ENCODE measurements at places on chromosomes 6 and 20.

DNA sequence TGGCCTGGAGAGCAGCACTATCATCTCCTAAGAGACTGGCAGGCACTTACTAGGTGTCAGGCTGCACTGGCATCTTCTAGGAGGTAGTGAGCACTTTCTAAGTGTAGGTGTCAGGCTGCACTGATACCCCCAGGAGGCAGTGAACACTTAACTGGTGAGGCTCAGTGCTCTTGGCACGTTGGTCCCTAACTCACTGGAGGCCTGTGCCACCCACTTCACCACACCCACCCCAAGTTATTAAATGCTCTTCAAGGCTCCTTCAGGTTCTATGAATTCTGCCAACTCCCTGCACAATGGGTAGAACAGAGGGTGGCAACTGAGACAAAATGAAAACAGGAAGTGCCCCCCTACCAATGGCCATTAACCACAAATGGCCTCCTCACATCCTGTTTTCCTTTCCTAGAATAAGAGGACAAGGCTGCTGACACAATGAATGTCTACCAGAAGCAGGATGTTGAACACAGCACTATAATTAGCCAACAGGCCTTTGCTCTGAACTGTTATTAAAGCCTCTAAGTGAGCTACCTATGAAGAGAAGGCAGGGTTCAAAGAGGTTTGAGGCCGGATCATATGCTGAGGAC is 29.4 kb downstream of the NCOA5 start:
- no peak for DNase-seq

DNA sequence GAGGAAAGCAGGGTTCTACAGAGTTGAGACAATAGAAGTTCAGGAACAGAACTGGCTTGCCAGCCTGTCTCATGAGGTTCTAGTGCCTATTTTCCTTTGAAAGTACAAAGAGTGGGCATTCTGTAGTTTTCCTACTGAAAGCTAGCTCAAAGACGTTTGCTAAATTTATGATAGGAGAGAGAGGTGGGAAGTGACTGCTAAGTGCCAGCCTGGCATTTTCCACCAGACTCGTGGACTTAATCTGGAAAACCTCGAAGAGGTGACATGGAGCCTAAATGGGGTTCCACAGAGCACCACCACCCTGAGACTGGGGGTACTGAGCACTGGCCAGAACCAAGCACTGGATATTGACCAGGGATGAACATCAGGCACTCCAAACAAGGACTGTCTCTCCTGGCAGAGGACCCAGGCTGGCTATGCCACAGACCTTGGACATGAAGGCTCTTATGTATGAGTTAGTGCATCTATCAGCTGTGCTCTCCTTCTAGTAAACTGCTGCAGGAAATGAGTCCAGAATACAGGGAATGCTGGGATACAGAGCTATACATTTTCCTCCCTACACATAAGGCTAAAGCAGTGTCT is 7.1 kb downstream of the PEX6 start:
- no peak for DNase-seq

- DNase-seq = no peak
Observed at GRCh38 chr6:16477367-16478149, 239.2 kb downstream of the GMPR start.

- DNase-seq = no peak
Observed at GRCh38 chr6:98973571-98973970, 25.8 kb upstream of the FBXL4 start.

DNA sequence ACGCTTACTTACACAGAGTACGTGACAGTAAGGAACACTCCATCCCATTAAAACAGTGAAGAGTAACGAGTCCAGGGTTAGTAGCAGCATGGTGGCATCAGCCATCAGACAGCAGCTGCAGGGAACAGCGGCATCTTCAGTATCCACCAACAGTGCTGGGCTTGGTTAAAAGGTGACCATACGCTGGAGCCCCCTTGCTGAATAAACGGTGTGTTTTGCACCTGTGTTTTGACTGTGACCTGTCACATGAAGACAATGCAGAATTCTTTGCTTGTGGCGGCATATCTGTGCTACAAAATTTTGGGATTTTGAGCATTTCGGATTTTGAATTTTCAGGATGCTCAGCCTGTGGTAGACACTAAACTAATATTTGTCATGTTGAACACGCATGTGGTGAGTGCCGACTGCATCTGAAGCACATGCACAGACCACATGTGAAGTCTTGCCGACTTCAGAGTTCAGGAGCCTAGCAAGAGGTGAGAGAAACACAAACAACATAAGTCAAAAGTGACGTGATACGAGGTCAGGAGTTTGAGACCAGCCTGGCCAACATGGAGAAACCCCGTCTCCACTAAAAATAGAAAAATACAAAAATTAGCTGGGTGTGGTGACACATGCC is 69.3 kb upstream of the FRMD1 start:
- DNase-seq = no peak

- no peak for DNase-seq
Observed at GRCh38 chr6:119137194-119138072, 59.0 kb upstream of the FAM184A start.

- DNase-seq = no peak
Observed at GRCh38 chr6:109720311-109720710, 29.2 kb downstream of the FIG4 start.

DNA sequence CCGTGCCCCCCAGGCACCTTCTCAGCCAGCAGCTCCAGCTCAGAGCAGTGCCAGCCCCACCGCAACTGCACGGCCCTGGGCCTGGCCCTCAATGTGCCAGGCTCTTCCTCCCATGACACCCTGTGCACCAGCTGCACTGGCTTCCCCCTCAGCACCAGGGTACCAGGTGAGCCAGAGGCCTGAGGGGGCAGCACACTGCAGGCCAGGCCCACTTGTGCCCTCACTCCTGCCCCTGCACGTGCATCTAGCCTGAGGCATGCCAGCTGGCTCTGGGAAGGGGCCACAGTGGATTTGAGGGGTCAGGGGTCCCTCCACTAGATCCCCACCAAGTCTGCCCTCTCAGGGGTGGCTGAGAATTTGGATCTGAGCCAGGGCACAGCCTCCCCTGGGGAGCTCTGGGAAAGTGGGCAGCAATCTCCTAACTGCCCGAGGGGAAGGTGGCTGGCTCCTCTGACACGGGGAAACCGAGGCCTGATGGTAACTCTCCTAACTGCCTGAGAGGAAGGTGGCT is 960 bp downstream of the TNFRSF6B start:
- DNase-seq = no peak

GRCh38 chr6:159151266-159151855 is 17.8 kb upstream of the FNDC1 start:
- DNase-seq = peak; percentile 64

GRCh38 chr20:8624046-8624445 is 444.8 kb upstream of the PLCB4 start:
- DNase-seq = no peak

DNA sequence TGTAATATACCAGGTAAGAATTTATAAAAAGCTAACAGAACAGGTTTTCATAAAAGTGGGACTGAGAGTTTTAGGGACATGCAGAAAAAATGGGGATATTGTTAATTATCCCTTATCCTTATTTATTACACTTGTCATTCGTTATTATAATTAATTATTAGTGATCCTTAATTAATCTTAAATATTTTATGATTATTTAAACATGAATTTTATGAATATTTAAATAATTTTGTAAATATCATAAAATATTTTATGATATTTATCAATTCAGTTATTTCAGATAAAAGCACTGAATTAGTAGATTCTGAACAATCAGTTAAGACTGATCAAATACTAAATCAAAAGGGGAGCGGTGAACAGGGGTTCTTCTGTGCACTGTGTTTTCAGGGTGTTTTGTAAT is 300.1 kb downstream of the PAX1 start:
- DNase-seq = no peak

DNA sequence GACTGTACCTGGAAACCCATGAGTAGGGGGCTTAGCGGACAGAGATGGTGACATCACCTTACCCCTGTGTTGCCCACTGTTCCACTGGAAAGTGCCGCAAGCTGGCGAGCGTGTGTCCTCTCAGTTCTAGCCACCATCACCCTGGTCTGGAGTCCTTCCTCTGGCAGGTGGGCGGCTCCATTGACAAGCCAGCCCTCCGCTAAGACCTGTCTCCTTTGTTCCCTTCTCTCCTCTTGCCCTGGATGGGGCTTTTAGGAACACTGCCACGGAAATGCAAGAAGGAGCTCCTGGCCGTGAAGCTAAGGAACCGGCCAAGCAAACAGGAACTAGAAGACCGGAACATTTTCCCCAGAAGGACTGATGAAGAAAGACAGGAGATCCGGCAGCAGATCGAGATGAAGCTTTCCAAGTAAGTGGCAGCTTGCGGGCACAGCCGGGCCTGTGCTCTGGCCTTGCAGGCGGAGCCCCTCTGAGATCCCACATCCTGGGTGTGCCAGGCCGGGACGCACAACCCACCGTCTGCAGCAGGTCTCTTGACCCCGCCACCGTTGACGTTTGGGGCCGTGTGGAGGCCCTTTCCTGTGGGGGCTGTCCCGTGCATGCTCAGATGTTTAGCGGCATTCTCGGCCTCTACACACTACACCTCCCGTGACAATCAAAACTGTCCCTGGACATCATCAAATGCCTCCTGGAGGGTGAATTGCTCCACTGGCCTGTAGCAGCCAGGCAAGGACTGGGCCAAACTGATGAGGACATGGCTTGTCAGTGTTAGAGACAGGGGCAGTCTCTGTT is 127.5 kb downstream of the SYCP2 start:
- DNase-seq = no peak

- DNase-seq = no peak
Observed at GRCh38 chr20:23151008-23151703, 65.0 kb upstream of the CD93 start.

DNA sequence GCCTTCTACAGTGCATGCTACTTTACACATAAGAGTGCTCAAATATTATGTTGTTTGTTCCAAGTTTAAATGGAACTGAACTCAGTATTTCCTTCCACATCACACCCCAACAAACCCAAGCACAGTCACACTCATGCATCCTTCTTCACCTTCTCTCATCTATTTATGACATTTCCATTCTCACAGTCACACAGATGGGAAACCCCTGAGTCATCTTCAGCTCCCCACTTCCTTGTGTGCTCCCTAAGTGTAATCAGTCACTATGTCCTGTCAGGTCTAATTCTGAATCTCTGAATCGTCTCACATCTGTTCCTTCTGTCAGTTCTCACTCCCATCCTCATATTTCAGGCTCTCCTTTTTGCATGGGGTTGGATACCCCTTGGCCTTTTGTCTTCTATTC is 96.0 kb downstream of the RIMS1 start:
- DNase-seq = no peak

- DNase-seq = no peak
Observed at GRCh38 chr6:47096211-47096895, 54.2 kb upstream of the ADGRF1 start.
